Posterior vena cava (tissue), 2 donors: ENCODE measurements at places on chromosomes 2 and 18. TPM values are rescaled to one million over a fixed set of nuclear protein-coding genes. Genes with fewer than 3 reads are reported as not detected.

The EDAR gene
- not detected for total RNA-seq

The CIAO1 gene
- total RNA-seq = 46.4 TPM

The SPEG gene
- 217 TPM for total RNA-seq

The LYPD6 gene
- total RNA-seq = 0.38 TPM

DNA sequence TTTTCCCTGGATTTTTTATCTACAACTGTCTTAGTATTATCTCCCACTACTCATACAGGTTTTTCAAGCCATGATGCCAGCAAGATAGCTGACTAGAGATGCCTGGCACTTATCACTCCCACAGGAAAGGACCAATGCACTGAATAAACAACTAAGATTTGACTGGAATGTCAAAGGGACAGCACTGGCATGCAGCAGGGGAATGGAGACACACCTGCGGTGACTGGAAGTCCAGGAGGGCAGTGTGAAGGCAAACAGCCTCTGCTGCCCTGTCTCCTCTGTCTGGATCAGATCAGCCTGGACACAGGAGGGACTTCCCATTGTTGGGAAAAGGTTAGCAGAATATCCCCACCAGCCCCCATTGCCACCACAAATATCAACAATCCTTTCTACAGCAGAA, 85.1 kb downstream of the TMEM237 start:
- DNase-seq = no peak

- DNase-seq = no peak
These were observed at the start of gene CCDC102B for GRCh38 chr18:68797871-68798270. Gene CCDC102B, plus strand, starts transcription at chr18:68798080. Its CDS starts 38,684 bp downstream, at chr18:68836764.

DNA sequence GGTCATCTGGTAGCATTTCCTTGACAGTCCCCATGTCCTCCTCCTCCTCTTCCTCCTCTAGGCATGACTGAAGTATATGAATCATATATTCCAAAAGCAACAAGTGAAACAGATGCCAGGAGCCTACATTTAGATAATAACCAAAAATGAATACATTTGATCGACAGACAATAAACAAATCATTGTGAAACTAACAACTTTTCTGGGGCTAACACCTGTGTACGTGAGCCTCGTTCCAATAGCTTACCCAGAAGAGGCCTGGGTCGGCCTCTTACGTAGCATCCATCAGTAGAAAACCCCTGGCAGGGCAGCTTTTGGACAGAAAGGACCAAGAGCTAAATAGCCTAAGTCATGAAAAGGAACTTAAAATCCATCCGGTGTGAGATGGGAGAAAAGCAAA, 15.3 kb upstream of the CREG2 start:
- no peak for DNase-seq

- DNase-seq = no peak
These were observed 53.8 kb upstream of the TMEM182 start for GRCh38 chr2:102707796-102708695.

DNA sequence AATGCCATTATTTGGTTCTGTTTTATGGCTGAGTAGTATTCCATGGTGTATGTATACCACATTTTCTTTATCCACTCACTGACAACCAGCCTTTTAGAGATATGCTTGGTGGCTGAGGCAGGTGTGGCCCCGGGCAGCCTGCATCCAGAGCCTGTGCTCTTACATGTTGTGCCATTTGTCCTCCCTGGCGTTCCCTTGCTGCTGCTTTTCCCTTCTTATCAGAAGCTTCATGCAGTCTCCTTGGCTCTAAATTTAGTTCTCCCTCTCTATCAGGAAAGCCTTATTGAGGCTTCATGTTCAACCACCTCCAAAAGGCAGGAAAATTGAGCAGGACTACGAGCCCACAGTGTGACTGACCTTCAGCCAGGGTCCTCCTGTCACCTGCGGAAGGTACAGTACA, 131.7 kb upstream of the ITGA6 start:
- DNase-seq = no peak

DNA sequence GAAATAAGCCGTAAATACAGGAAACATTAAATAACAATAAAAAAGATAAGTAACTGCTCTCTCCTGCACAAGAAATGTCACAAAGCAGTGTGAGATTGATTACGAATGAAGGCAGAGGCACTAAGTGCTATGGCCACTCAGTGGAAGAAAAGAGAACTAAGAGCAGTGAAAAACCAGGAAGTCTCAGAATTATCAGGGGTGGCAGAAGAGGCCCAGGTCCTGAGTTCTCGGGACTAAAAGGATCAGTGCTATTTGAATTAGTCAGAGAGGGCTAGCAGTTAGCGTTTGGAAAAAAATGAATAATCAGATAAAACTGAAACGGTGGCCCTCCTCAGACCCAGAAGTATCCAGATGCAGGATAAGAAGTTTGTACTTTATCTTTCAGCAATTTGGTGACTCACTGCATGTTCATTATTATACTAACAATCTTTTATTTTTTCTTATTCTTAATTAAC, 367.1 kb downstream of the ZEB2 start:
- DNase-seq = no peak

- no peak for DNase-seq
These were observed 141.0 kb downstream of the PHLPP1 start for GRCh38 chr18:62856294-62856693.

DNA sequence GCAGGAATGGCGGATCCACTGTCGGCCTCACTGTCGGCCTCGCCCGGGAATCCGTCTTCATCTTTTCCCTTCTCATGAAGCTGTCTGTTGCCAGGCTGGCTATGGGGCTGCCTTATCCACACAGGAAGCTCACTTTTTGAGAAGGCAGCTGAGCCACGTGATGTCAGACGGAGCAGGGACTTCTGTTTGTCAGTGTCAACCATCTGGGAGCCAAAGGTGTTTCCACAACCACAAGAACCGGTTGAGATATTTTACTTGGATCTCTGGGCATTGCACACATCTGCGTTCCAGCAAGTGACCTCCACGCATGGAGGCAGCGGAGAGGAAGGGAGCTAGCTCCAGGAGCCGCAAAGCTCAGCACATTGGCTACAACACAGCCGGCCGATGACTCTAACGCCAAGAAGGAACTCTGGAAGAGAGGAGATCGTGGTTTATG, 27.4 kb upstream of the TAF1B start:
- peak; percentile 81 for DNase-seq

GRCh38 chr2:218832520-218832919, 917 bp upstream of the PRKAG3 start:
- peak; percentile 82 for DNase-seq
